ENCODE measurements at places on chromosomes 1 and 21. TPM values are rescaled to one million over a fixed set of nuclear protein-coding genes. Genes with fewer than 3 reads are reported as not detected.

The PLD5 gene
- total RNA-seq = not detected

The TMEM222 gene
- 23.3 TPM for total RNA-seq

The CD58 gene
- total RNA-seq = 17.9 TPM

The GBP3 gene
- 33.6 TPM for total RNA-seq

The KCNJ9 gene
- total RNA-seq = not detected

The KIF21B gene
- 2.2 TPM for total RNA-seq

The SPATC1L gene
- total RNA-seq = 6.1 TPM

The YIPF1 gene
- total RNA-seq = 13.4 TPM

GRCh38 chr21:32065654-32066053, 192.8 kb downstream of the HUNK start:
- DNase-seq = no peak

DNA sequence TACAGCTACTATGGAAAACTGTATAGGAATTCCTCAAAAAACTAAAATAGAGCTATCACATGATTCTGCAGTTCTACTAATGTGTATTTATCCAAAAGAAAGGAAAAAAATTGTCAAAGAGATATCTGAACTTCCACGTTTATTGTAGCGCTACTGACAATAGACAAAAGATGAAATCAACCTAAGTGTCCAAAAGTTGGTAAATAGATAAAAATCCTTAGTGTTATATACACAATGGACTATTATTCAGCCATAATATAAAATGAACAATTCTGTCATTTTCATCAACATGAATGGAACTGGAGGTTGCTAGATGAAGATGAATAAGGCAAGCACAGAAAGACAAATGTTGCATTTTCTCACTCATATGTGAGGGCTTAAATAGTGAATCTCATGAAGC, 1492.1 kb downstream of the MRPL39 start:
- no peak for DNase-seq

- DNase-seq = no peak
These were observed 22.1 kb upstream of the CASZ1 start for GRCh38 chr1:10818262-10819197.

GRCh38 chr1:96357141-96357765, 364.3 kb upstream of the PTBP2 start:
- no peak for DNase-seq

DNA sequence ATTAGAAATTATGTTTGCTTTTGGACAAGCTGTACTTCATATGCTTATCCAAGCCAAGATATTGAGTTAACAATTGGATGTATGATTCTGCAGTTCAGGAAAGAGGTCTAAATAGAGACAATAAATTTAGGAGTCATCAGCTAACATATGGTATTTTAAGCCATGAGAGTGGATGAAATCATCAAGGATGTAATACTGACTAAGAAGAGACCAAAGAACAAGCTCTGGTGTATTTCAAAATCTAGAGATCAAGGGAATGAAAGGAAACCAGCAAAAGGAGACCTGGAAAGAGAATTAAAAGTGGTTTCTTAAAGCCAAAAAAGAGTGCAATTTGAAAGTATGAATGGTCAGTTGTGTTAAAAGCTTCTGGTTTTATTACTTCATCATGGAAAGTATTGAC, 183.6 kb upstream of the BEND5 start:
- no peak for DNase-seq

- no peak for DNase-seq
These were observed 445.5 kb downstream of the MATN1 start for GRCh38 chr1:30277911-30278310.

GRCh38 chr1:24189528-24189927, 2.4 kb upstream of the IFNLR1 start:
- DNase-seq = no peak

- no peak for DNase-seq
These were observed 35.7 kb upstream of the SUCO start for GRCh38 chr1:172497230-172497629.

- DNase-seq = no peak
These were observed 523.6 kb upstream of the PLXNA2 start for GRCh38 chr1:208767816-208768215.

- DNase-seq = no peak
These were observed 57.9 kb downstream of the PTPRF start for GRCh38 chr1:43588592-43588991.

DNA sequence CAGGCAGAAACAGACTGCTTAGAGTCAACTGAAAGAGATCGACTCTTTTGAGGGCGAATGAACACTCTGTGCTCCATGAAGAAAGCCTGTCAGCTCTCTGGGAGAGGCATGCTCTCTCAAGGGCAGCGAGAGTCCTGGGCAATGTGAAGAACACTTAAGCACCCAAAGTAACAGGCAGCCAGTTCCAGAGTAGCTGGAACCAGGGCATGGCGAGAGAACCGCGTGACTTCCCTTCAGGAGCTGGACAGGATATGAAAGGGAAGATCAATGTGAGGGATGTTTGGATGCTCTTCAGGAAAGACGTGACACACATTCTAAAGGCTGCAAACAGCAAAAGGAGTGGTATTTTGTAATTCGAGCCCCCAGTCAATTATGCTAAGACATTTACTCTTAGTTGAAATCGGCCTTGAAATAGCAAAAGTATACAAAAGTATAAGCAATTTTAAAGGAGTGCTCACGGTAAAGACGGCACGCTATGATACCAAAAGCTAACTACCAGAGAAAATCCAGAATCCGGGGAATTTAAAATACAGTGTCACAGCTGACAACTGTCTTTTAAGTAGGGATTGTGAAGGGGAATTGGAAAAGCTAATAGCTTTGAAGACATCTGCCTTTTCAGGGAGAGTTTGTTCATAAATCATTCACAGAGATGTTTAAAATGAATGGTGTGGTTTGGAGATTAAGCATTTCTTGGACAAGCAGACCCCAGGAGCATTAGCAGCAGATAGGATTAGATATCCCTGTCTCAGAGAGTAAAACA, 20.8 kb downstream of the ADAMTS5 start:
- DNase-seq = no peak

- no peak for DNase-seq
These were observed 28.2 kb downstream of the TRIM62 start for GRCh38 chr1:33153650-33154049.
